ENCODE measurements at places on chromosomes 3 and 15.

- DNase-seq: no peak
Observed at GRCh38 chr15:66720206-66721010, 18.4 kb downstream of the SMAD6 start.

DNA sequence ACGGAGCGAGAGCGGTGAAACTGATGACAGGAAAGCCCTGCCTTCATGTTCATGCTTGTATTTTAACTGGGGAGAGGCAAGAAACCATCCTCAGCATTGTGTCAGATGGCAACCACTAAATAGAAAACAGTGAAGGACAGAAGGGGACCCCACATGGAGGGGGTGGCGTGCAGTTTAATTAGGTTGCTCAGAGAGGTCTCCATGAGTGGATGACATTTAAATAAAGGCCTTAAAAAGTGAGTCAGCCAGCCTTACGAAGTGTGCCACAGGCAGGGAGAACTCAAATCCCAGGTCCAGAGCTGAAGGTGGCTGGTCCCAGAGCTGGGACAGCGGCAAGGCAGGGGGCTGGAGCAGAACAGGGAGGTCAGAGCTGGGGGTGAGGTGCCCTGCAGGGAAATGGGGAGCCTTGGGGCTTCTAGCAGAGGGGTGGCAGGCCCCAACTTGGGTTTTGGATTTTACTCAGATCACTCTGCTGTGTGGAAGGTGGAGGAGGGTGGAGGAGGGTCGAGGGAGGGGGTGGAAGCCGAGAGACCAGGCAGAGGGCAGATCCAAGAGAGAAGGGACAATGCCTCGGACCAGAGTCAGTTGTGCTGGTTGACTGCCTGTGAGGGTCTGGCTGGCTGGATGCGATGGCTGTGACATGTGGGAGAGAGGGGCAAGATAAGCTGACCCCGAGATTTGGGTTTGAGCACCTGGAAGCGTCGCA is 73.7 kb downstream of the KLF13 start:
- no peak for DNase-seq

- no peak for DNase-seq
Observed at GRCh38 chr3:187125319-187126031, 13.8 kb downstream of the RPL39L start.

- no peak for DNase-seq
Observed at GRCh38 chr3:194837457-194838127, 151.9 kb downstream of the FAM43A start.

- DNase-seq: no peak
Observed at GRCh38 chr3:20394243-20394642, 208.2 kb upstream of the SGO1 start.

- no peak for DNase-seq
Observed at GRCh38 chr15:96335411-96336024, 5.0 kb downstream of the NR2F2 start.

DNA sequence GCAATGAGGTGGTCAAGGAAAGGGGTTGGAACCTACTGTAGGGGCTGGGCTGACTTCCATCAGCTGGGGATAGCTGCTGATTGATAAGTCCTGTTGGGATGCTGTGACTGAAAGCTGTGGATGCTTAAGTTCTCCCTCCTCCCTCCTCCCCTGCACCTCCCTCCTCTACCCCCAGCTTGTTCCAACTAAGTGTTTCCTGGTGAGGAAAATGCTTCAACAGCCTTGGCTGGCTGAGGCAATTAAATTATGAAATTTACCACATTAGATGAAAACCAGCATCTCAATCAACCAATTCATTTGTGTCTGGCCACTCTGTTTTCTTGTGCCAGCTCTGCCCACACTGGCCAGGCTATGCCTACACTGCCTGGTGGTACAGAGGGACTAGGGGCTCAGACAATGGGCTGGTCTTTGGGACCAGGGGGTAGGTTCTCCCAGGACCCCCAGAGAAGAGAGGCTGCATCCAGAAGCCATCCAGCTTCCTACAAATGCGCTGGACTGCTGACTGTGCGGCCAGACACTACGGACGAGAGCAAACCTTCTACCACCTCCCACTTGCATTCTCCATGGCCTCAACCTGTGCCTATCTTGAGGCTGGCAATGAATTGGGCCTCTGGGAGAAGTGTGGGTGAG is 2.5 kb downstream of the KLHL25 start:
- DNase-seq: no peak

DNA sequence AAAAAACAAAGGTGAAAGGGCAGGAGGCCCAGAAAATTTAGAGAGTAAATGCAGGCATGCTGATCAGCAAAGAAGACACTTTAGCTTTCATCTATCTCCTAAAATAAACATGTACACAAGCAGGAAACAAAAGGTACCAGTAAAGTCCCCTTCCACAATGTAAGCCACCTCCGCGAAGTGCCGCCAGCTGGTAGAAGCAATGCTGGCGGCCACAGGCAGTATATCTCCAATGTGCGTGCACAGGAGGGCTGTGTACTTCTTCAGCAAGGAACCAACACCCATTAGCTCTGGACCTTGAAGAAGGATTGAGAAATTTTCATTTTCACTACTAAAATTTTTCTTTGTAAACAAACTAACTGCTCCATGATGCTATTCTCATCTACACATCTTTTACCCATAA is 75.4 kb downstream of the HERC2 start:
- no peak for DNase-seq

DNA sequence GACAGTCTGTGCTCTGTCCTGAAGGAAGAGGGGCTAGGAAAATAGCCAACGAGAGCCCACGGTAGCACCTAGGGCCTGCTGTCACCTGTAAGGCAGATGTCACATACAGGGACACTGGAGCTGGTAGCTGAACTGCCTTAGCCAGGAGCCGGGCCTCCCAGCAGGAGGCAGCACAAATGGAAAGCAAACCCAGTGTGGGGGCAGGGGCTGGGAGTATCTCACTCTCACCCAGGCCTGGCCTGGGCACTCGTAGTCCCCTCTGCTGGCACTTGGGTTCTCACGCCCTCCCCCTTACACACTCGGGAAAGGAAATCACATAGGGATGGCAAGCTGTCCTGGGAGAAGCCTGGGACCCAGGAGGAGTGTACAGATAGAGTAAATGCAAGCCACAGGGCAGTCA is 173.1 kb upstream of the CHRNA7 start:
- DNase-seq: no peak

Measured in stimulated activated CD8-positive, alpha-beta memory T cell treated with anti-CD3 and anti-CD28 coated beads, Interleukin-4, amount 100 ng/mL, for 1 hour (primary cell).